ENCODE measurements at places on chromosomes 5 and 9.

DNA sequence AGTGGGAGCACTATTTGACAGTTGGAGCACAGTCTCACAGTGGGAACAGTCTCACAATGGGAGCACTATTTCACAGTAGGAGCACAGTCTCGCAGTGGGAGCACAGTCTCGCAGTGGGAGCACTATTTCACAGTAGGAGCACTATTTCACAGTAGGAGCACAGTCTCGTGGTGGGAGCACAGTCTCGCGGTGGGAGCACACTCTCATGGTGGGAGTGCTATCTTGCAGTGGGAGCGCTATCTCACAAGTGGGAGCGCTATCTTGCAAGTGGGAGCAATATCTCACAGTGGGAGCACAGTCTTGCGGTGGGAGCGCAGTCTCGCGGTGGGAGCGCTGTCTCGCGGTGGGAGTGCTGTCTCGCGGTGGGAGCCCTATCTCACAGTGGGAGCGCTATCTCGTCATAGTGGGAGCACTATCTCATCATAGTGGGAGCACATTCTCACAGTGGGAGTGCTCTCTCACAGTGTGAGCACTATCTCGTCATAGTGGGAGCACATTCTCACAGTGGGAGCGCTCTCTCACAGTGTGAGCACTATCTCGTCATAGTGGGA is 56.1 kb downstream of the MED10 start:
- no peak for DNase-seq

DNA sequence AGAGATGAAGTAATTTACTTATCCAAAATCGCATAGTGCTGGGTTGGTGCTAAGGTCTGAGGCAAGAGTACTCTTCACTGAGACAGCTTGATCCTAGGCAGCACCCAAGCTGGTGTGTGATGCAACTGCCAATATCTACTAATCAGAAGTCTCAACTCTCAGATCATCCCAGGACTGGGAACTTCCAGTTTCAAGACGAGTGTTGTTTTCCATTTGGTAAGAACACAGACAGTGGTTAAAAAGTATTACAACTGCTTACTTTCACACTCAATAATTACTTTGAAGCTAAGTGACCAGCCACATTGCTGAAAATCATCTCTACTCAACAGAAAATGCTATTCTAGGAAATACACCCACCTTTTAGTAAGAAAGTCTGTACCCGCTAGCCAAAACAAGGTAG is 45.3 kb downstream of the FBXW11 start:
- DNase-seq: no peak

GRCh38 chr9:73347720-73348119 is 196.1 kb downstream of the ANXA1 start:
- DNase-seq: no peak

GRCh38 chr5:1734271-1734907 is 65.2 kb downstream of the MRPL36 start:
- DNase-seq: no peak

- DNase-seq: no peak
Observed at GRCh38 chr5:150413176-150413901, 629 bp upstream of the CD74 start.

All from T follicular helper cell (primary cell).